Left ventricle myocardium inferior (tissue), 1 donor: ENCODE measurements at places on chromosomes 11 and 22.

DNA sequence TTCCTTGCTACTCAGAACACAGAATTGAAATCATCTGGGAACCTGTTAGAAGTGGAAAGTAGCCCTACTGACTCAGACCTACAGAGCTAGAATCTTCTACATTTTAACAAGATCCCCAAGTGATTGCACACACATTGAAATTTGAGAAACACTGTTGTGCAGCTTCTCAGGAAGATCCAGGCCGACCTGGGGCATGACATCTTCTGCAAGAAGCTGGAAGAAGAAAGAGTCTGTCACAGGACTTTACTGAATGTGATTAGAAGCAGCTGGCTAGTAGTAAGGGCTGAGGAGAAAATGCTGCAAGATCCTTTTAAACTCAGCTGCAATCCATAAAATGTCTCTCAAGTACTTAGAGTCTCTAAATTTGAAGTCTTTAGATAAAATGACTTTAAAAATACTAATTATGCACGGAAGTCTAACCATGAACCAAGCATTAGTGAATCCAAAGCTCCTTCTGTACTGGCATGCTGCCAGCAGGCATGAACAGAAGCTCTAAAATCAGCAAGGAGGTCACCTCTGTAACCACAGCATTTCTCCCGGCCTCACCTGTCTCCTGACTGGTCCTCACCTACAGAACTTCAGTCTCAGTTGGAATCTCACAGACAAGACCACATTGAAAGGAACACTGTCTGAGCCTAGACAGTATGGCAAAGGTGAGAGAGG, 85.0 kb downstream of the SERGEF start:
- no peak for DNase-seq

DNA sequence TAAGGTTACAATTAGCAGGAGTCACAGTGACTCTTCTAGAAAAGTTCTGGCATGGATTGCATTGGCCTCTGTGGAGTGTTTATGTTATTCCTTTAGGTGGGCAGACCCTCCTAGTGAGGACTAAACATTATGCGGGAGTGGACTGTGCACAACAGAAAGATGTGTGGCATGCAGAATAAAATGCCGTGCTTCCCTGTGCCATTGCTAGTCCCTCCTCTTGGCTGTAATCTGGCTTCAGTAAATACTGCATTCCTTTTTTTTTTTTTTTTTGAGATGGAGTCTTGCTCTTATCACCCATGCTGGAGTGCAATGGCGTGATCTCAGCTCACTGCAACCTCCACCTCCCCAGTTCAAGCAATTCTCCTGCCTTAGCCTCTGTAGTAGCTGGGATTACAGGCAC, 45.0 kb downstream of the SLC5A1 start:
- no peak for DNase-seq

- DNase-seq: no peak
These were observed 171.1 kb downstream of the CRYBB2 start for GRCh38 chr22:25390297-25391240.

- no peak for DNase-seq
These were observed 9.5 kb upstream of the DENND5A start for GRCh38 chr11:9274499-9275258.
